CD4-positive, alpha-beta T cell treated with Interleukin-15 for 1 hour (primary cell): ENCODE measurements at places on chromosomes 7 and 10.

GRCh38 chr10:102375250-102375649 lies 20.3 kb upstream of the NFKB2 start:
- peak; percentile 21 for DNase-seq

DNA sequence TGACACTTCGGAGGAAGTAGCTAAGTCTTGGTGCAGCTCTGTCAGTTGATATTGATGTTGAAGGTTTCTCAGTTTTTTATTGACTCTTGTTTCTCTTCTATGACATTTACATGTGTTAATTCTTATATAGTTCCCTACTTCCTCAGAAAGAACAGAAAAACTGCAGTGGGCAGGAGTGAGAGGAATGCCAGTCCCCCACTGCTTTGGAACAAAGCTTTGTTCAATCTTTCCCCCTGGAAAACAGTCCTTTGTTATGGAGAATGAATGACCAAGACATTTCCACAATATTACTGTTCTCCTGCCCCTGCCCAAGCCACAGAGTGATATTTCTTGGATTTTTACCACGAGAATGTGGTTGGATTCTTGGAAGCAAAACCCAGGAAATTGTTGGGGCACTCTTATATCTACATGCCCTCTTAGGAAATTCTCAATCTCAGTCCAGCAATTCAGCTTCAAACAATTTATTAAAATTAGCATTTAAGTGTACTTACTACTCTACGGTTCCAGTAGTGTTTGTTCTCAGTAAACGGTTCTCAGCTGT lies 258.0 kb upstream of the KCND2 start:
- DNase-seq, result no peak

DNA sequence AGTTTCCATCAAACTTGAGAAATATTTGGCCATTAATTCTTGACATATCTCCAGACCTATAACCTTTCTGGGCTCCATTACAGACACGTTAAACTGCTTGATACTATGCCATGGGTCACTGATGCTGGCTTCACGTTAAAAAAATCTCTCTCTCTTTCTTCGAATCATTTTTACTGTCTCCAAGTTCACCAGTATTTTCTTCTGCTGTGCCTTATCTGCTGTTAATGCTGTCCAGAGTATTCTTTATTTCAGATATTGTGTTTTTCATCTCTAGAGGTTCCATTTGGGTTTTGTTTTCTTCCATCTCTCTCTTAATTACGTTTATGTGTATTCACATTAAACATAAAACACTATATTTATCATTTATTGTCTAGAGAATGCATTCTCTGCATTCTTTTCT lies 12.8 kb upstream of the PRPF18 start:
- no peak for DNase-seq

DNA sequence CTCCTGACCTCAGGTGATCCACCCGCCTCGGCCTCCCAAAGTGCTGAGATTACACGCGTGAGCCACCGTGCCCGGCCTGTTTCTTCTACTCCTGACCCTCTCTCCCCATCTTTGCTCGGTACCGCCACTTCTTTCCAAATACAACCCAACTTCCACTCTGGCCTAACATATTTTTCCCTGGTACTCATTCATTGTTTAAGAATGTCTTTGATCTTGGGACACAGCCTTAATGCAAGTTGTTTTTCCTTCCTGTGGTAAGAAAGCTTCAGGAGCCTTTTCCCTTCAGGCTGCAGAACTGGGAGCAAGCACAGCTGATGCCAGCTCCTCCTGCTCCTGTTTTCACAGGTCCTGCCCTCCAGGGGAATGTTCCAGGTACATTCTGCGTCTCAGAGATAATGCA lies 13.7 kb downstream of the CALML3 start:
- no peak for DNase-seq

DNA sequence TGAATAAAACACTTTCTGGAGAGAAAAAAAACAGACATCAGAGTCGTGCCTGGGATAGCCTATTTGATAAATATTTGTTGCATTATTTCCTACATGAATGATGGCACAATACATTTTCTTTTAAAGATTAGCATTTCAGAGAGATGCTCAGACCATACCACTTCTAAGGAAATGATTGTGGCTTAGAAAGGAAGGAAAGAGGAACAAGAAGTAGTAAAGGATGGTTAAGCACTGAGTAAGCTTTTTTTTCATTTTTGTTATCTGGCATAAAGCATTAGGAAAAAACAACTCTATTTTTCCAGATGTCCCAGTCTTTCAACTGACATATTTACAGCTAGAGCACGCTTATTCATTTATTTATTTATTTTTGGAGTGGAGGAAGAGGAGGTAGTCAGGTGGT lies 258.8 kb upstream of the TEX47 start:
- DNase-seq, result no peak

DNA sequence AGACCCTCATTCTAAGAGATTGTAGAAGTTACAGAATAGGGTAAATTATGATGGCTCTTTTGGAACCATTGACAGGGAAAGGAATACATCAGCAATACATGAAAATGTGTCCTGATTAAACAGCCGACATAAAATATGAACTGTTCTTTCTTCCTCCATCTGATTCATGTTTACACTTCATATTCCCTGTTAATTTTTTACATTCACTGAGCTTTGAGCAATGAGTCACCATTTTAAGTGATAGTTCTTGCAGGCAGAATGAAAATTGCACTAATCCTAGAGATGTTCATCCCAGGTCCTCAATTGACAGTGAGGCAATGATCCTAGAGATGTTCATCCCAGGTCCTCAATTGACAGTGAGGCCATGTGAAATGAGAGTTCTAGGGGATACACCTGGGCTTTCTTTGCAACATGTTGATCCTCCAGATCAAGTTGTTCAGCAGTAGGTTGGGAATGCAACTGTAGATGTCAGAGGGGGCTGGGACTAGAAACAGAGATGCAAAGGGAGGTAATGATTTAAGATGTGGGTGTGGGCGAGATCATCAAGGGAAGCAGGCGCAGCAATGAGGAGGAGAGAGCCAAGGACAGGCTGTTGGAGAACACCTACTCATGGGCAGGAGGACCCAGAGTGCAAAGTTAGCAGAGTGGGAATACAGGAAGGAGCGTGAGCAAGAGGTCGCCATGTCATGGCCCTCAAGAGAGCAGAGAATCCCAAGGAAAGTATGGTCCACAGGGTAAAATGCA lies 138.7 kb downstream of the ZNF365 start:
- no peak for DNase-seq

DNA sequence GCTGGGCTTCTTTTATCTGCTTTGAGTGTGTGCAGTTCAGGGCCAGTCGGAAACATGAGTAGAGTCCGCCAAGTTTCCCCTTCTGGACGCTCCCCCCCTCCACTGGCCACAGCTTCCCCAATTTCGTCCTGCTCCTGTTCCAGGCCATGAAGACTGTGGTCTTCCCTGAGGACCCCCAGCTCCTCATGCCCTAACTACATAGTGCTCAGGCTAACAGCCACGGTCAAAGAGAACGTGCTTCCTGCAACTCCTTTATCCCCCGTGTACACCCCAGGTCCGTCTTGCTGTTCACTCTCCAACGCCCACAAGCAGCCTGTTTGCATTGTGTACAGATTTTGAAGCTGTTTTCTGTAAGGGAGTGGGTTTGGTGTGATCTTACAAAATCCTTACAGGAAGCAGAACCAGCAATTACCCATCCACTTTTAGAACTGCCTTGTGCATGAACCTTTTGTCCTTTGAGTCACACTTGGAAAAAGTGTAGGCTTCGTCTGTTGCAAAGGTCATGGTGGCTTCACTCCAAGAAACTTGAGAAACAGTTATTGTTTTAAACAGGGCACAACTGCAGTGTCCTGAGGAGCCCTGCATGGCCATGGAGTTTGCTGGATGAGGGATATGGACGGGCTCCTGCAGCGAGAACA lies 77.0 kb upstream of the FAM20C start:
- no peak for DNase-seq

DNA sequence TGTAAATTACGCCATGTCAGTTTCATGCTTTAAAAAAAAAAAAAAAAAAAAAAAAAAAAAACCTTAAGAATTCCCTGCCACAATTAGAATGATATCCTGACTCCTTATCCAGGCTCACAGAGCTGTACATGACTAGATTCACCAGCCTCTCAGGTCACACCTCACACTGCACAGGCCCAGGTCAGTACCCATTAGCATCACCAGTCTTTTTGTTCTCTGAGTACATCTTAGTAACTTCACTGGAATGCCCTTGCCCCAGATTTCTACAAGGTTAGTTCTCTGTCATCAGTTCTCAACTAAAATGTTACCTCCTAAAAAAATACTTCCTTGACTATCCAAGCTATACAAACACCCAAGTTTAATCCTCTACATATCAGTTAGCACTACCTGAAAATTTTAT lies 211.0 kb downstream of the LRRN3 start:
- no peak for DNase-seq

GRCh38 chr7:20797042-20797461 lies 10.4 kb upstream of the SP8 start:
- no peak for DNase-seq

DNA sequence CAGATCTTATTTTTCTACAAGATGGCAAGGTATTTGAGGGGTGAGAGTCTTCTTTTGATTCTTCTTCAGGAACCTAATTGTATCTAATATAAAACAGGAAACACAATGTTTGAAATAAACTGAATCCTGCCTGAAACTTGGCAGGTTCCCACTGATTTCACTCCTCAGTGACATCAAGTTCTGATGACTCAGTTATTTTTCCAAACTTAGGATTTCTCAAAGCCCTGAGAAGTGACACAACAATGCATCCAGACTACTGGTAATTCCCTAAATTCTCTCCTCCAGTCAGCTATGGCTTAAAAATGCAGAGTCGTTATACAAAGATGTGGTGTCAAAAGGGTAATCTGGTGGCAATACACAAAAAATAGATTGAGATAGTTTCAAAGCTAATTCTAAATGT lies 80.9 kb downstream of the ABLIM1 start:
- DNase-seq, result no peak

DNA sequence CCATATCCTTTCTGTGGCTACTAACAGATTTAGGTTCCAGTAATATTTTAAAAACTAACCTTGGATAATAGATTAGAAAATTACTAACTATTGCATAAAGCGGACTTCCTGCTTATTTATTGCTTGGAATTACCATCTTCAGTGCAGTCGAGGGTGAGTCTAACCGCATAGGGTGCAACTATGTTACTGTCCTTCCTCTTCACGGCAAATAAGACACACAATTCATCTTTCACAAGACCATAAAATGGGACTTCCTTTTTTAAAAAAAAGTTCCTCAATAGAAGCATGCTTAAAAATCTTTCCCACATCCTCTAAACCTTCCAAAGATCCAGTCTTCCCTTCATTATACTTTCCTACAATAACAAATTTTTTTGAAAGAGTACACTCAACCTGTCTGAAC lies 2.1 kb downstream of the SLC25A40 start:
- no peak for DNase-seq

DNA sequence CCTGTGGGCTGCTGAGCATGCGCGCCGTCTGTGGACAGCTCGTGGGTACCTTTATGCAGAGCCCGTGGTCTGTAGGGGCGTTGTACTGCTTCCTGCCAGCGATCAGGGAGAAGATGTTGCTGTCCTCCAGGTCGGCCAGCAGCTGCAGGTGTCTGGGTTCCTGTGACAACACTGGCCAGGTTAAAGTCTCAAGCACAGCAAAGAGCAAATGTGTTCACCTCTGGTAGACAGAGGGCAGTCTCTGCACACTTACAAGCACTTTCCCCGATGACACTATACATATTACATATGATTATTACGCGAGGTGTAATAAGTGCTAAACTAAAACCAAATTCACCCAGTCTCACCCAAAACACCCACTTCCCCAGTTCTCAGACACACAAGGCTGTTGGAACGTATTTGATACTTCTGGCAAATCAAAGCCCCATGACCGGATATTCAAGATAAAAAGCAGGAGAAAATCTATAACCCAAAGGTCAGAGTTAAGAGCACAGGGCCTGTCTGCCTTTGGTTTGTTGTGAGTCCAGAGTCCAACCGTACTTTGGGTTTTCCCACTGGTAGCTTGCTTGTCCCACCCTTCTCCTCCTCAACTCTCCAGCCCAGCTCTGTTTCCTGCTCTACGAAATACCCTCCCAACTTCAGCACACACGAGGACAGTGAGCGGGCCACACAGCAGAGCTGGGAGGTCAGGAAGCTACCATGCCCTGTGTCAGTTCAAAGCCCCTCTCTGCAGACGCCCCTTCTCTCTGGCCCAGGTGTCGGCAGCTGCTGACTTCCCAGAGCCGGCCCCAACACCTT lies 49.7 kb upstream of the DDC start:
- no peak for DNase-seq

DNA sequence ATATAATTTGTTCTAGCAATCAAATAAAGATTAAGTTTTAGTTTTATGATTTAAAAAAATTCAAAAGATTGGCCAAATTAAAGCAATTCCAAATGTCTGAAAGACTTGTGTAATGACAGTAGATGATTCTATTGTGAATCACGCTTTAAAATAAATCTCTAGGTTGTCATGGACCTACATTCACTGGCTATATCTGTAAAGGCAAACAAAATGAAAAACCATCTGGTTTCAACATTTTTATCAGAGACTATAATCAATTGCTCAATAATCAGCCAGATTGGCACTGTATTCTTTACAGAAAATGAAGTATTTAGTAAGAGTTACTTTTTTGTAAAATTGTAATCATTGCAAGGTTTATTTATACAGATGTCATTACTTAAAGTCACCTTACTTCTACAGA lies 60.7 kb downstream of the DGKB start:
- no peak for DNase-seq

DNA sequence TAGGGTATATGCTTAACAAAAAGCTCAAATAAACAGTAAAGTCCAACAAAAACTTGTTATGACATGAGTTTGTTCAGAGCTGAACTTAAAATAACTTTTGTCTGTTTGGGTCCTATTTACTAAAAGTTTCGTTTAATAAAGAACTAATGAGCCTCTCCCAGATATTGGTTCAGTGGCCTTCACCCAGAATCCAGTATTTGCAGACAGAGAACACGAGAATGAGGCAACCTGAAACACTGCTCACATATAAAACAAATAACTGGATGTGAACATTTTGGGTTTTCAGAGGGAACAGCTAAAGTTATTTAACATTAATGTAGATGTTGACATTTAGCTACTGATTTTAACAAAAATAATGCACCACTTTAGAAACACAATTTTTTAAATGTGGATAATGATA lies 98.3 kb downstream of the RNF133 start:
- DNase-seq, result no peak

DNA sequence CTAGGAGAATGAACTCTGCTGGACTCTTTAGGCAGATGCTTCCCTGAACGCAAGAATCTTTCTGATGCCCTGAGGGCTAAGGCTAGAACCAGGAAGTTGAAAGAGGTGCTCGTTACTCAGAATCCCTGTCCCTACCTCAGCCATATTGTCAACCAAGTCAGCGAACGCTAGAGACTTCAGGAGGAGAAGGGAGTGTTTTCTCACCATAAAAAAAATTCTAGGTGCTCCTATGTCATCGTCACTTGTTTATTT lies 359.4 kb downstream of the PRPF18 start:
- no peak for DNase-seq

DNA sequence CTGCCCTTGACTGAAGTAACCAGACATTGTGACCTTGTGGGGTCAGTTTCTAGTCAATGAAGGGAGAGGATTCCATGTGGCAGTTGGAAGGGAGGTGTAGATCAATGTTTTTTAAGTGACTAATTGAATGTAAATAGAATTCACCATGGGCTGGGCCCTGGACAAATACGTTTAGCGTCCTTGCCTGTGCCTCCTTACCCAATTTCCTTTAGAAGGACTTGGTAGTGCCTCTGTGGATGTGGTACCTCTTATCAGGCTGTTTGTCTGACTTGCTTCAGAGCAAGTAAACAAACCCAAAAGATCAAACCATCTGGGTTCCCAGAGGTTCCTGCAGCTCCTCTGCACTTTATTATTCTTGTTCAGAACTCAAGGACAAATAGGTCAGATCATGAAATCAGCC lies 4.3 kb upstream of the KAT6B start:
- no peak for DNase-seq
